Activated CD8-positive, alpha-beta T cell treated with anti-CD3 and anti-CD28 coated beads for 36 hours (primary cell): ENCODE measurements at places on chromosomes 11 and 22. TPM values are rescaled to one million over a fixed set of nuclear protein-coding genes. Genes with fewer than 3 reads are reported as not detected.

Gene GLB1L2
- 4.7 TPM for total RNA-seq

Gene BBS1
- total RNA-seq, result 7.9 TPM

DNA sequence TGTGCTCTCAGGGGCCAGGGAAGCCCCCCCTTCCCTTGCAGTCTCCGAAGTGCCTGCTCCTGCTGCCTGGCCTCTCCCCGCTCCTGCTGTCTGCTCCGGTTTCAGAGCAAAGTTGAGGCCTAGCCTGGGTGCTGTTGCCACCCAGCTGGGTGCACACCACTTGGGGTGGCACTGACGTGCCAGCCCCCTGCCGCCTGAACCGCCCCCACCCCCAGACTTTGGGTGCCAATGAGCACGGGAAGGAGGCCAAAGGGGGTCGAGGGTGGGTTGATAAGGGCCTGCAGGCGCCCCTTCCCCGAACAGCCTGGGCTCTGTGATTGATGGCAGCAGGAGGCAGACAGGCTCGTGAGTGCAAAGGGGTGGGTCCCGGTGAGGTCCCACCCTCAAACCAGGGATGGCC lies 48.2 kb downstream of the EMSY start:
- no peak for DNase-seq

DNA sequence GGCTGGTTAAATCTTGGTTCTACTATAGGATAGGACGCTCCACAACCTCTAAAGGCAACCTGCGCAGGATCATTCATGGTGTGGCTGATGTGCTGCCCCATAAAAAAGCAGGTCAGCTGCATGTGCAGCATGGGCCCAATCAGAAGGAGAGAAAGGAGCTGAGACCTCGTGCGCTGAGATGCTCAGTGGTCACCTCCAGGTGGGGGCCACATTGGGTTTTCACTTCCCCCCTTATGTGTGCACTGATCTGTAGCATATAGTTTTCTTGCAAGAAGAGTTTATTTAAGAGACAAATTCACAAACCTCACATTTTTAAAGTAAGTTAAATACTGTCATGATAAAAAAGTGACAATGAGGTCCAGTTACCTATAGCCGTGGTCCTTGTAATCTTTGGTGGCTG lies 24.3 kb downstream of the SERPIND1 start:
- no peak for DNase-seq

DNA sequence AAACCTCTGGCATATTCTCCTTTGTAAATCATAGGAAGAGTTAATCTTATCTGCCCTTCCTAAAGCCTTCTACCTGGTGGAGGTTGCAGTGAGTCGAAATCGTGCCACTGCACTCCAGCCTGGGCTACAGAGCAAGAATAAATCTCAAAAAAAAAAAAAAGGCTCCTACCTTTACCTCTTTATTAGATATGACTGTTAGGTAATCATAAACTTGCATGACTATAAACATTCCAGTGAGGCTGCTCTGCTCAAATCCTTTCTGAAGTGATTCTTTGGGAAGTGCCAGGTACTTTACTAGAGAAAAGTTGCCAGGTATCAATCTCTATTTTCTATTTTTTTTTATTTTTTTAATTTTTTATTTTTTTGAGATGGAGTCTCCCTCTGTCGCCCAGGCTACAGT lies 59.6 kb downstream of the MPPED2 start:
- no peak for DNase-seq
